ENCODE measurements at places on chromosomes 2 and 18.

GRCh38 chr2:37020212-37020886 lies 54.0 kb upstream of the STRN start:
- DNase-seq, result no peak

GRCh38 chr2:71298914-71299313 lies 32.7 kb upstream of the ZNF638 start:
- DNase-seq, result no peak

DNA sequence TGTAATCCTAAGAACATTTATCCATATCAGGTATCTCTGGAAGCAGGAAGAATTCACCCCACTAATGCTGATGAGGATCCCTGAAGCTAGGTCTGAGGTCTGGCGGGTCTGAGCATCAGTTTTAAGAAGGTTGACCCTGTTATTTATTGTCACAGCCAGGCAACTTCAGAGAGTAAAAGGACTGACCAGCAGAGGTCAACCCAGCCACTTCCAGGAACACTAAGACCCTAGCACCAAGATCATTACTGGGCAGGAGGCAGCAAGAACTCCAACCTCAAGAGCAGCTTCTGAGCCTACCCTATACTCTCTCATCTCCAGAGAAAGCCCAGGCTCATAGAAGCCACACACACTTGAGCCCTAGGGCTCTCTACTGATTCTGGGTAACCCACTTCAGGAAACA lies 901.4 kb downstream of the DCDC2C start:
- DNase-seq, result no peak

- no peak for DNase-seq
These were observed 132.7 kb upstream of the NT5C1B start for GRCh38 chr2:18722101-18722500.

DNA sequence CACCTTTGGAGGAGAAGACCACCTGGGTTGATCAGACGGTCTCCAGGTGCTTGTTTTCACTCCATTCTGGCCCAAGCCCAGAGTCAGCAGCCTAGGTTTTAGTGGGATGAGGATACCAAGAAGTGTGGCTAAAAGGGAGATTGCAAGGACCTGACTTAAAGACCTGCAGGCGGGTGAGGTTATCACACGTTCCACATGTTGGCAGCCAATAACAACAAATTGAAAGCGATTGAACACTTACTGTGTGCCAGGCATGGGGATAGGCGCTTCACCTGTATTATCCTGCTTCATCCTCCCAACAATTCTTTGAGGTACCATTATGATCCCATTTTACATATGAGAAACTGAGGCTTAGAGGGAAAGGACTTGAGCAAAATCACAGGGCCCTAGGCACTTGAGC lies 5.0 kb downstream of the ARL4C start:
- no peak for DNase-seq

- no peak for DNase-seq
These were observed 249.4 kb upstream of the FAM98A start for GRCh38 chr2:33848486-33848885.

- DNase-seq, result no peak
These were observed 2.5 kb downstream of the UXS1 start for GRCh38 chr2:106191511-106192016.

GRCh38 chr2:223576873-223577272 lies 25.3 kb downstream of the SCG2 start:
- DNase-seq, result no peak

- DNase-seq, result no peak
These were observed 437.4 kb downstream of the MEIS1 start for GRCh38 chr2:66872081-66872985.

All from GOT3 (cell line).